ENCODE measurements at places on chromosomes 1 and 21.

DNA sequence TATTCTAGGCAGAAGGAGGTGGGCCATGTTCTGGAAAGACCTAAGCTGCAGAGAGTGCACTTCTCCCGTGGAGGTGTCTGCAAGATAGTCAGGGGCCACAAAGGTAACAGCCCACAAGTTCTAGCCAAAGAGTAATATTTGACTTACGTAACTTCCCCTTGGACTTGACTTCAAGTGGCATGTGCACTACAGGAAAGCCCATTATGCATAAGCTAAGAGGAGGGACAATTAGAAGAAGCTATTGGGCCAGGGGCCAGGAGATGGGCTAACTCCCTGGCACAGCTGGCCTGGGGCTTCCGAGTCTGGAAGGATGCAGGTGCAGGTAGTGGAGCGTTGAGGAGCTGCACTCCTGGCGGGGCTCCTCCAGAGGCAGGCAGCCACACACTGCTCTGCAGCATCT is 58.3 kb downstream of the ERG start:
- no peak for DNase-seq

GRCh38 chr1:232894436-232894835 is 56.0 kb upstream of the NTPCR start:
- DNase-seq, result no peak

GRCh38 chr1:160641323-160642280 is 5.2 kb downstream of the SLAMF1 start:
- DNase-seq, result no peak

GRCh38 chr1:185926588-185926987 is 192.4 kb downstream of the HMCN1 start:
- no peak for DNase-seq

DNA sequence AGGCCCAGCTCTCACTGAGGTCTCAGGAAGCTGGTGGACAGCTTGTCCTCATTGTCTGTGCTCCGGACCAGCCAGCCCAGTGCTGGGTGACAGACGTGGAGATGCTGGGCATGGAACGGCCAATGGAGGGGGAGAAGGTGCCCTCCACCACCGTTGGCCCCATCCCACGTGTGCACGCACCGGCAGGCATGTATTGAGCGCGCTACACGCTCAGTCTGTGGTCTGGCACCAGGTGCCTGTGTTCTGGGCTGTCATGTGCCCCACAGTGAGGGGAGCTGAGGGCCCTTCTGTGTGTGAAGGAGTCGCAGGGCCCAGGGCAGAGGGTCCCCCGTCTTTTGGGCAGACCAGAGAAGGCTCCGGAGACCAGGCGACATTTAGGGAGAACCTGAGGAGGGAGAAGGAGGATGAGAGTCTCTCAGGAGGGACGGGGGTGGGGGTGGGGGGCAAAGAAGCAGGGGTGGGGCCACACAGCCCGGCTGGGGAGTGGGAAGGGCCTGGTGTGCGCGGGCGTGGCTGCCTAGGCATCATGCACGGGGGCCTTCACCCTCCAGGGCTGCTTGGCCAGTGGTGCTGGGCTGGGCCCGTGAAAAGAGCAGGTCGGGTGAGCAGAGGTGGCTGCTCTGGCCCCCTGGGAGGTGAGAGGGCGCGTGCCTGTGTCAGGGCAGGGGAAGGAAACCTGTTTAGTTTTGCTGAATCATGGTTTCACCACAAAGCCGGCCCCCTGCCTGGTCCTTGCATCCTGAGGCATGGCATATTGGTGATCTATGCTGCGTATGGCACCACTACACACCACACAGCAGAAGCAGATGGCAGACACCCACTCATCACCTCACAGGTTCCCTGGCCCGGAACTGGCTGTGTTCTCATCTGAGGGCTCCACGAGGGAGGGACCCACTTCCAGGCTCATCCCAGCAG is 86.7 kb upstream of the TTC34 start:
- DNase-seq, result no peak

- DNase-seq, result no peak
These were observed 3.4 kb upstream of the MYBPH start for GRCh38 chr1:203178821-203179666.

DNA sequence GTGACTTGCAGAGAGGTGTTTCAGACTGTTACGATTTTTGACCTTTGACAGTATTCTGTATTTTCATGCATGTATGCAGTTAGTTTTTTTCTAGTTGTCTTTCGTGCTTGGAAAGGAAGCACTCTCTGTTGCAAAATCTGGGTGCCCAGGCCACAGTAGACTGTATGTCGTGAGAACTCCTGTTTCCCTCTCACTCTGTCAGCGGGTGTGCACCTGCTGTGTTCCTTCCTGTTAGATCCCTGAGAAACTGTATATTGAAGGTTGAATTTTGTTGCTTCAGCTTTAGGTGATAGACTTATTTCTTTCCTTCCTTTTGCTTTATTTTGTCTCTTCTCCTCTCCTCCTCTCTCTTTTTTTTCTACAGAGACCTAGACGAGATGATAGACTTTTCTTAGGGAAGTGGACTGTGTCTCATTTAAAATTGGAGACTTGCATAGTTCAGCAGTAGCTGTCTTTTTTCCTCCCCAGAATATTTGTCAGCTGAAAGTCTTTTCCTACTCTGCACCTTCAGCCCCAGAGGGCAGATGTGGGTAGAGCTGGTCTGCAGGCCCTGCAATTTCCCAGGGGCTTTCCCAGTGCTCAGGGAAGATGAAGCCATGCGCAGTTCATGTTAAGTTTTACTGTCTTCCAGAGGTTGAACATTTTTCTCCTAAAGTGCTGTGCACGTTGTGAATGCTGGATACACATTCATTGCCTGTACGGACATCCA is 1.4 kb downstream of the TRAPPC10 start:
- no peak for DNase-seq

DNA sequence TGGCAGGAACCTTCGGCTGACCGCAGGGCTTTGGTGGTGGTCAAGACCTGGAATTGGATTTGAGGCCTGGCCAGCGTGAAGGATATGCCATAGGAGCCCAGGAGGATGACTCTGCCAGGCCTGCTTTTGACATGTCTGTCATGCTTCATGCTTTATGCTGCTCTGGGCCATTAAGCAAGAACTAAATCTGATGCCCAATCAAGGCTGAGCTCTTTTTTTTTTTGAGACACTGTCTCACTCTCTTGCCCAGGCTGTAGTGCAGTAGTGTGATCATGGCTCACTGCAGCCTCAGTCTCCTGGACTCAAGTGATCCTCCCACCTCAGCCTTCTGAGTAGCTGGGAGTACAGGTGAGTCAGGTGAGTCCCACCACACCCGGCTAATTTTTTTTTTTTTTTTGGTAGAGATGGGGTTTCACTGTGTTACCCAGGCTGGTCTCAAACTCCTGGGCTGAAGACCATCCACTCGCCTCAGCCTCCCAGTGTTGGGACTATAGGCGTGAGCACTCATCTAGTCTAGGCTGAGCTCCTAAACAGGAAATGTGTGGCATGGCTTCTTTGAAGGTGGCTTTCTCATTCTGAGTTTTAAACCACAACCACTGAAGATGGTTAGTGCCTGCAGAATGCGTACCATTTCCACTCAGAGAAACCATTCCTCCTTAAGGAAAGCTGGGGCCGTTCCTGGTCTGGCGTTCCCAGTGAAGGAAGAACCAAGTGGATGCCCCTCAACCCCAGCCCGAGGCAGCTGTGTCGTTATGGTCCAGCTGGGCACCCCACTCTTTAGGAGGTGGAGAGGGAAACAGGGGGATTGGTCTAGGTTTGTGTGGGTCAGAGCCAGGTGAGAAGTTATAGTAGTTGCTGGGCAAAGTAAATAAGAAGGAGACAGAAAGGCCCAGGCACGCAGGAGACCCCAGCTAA is 34.2 kb upstream of the ATP5PO start:
- peak; percentile 65 for DNase-seq

GRCh38 chr1:56584910-56585528 is 5.7 kb upstream of the PLPP3 start:
- no peak for DNase-seq

DNA sequence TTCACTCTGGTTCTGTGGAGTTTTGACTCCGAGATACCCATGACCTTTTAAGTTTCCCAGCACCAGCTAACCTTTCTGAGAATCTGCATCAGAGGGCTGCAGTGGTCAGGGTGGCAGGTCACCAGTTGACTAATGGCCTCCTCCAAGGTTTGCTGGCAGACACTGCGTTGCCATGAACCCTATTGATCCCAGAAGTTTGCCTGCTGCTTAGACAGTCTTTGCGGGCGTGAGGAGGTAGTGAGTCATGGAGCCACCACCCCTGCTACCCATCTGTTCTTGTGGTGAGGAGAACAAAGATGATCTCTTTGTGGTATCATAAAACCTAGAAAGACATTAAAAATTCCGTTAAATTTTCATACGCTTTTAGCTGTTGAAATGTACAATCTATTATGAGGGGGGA is 180.4 kb downstream of the FGGY start:
- peak; percentile 42 for DNase-seq

DNA sequence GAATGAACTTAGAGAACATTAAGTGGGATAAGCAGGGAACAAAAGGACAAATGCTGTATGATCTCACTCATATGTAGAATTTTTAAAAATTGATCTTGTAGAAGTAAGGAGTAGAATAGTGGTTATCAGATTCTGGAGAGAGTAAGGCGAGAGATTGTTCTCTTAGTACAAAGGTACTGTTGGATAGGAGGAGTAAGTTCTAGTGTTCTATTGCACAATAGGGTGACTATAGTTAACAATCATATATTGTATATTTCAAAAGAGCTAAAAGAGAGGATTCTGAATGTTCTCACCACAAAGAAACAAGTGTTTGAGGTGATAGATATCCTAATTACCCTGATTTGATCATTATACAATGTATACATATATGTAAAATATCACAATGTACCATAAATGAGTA is 735.9 kb downstream of the NCAM2 start:
- DNase-seq, result no peak

DNA sequence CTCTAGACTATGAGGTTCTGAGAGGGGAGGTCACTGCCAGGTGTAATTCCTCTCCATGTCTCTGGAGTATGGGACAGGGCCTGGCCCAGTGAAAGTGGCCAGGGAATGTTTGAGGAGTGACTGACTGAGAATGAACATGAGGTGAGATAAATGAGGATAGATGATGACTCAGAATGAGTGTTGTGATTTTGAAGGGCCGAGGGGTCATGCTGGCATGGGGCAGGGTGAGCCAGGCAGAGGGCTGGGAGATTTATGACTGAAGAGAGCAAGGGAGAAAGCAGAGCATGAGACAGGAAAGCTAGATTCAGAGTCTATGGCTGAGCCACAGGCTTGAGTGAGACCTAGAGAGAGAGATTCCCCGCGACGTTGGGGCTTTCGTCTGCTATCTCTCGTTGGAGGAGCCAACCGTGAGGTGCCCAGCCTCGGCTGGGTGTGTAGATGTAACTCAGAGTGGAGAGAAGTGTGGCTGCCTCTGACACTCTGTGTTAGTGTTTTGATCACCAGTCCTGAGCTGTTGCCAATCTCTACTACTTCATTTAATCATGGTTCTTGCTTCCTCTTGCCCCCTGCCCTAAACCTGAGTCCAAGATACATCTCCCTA is 50.1 kb downstream of the FOXD2 start:
- no peak for DNase-seq

DNA sequence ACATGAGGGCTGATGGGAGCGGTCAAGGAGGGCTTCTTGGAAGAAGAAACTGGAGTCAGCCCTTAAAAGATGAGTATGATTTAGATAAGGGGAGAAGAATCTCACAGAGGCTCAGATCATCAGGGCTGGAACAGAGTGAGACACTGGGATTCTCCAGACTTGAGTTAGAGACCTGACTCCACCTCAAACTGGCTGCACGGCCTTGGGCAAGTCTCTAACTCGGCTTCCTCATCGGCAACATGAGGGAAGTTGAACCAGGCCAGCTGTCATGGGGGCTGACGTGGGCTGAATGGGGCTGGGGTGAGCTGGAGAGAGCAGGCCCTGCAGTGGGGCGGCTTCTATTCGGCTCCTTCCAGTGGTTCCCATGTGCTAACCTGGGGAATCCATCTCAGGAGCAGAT is 2.5 kb downstream of the C1QC start:
- DNase-seq, result no peak

GRCh38 chr1:10495475-10495817 is 20.7 kb downstream of the PEX14 start:
- DNase-seq, result no peak

- DNase-seq, result no peak
These were observed 4.2 kb upstream of the STXBP3 start for GRCh38 chr1:108742253-108742652.

DNA sequence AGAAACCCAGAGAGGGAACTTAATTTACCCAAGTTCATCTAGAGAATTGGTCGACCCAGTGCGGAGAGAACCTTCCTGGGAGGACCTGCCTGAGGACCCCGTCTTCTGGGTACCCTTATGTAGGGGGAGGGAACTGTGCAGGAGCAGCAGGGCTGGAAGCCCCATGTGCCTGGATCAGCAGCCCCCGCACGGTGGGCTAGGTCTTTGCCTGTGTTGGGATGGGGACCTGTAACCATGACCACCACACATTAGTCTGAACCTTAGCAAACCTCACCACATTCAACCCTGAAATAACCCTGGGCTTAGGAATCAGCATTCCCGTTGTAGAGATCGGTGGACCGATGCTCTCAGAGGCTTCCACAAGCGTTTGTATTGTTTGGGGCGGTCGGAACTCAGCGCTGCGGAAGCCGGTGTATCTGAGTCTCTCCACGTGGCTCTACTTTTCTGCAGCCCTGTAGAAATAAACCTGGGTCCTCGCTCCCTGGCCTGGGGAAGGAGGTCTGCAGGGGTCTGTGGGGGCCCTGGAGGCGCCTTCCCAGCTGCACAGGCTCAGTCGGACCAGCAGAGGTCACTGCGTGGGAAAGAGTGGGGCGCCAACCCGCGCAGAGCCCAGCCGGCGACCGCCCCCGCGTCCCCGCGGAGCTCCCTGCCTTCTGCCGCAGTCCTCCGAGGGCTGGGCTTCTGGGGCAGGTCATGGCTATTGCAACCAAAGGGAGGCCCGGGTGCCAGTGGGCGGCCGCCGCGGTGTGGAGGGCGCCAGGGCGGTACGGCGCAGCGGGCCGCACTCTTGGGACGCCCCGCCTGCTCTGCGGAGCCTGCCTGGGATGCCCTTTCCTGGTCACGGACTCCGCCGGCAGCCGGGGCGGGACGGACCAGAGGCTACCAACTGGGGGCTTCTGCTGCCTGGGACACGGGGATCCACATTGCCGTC is 36.2 kb upstream of the KCNA10 start:
- peak; percentile 40 for DNase-seq

DNA sequence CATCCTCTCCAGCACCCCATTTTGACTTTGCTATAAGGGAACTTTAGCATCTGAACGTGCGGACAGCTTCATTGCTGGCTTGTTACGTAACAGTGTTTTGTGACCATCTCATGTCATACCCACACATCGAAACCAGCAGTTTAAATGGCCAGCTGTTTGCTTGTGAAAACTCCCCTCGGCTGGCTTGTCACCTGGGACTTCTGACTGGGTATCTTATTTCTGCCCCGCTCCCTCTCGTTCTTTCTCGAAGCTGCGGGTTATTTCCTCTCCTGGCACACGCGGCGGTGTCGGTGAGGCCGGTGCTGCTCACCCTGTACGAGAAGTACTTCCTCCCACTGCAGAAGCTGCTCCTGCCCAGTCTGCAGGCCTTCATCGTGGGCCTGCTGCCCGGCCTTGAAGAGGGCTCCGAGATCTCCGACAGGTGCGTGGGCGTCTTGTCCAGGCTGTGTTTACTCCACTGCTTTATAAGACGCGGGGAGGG is 43.5 kb downstream of the DOP1B start:
- no peak for DNase-seq

DNA sequence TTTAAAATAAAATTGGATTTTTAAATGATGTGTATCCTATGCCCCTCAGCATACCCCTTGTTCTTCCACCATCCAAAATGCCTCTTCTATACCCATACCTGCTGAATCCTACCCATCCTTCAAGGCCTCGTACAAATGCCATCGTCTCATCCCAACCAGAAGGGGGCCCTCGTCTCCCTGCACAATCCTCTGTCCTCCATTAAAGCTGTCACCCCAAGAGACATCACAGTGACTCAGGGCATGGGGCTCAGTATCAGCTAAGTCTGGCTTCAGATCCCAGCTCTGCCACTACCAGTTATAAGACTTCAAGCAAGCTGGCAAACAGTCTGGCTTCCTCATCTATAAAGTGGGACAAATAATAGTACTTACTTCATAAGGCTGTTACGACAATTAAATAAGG is 23.8 kb downstream of the IGFN1 start:
- no peak for DNase-seq

All from stimulated activated CD4-positive, alpha-beta T cell treated with anti-CD3 and anti-CD28 coated beads, Interleukin-12 subunit alpha, Interleukin-12 subunit beta, amount 100 ng/mL, for 48 hours (primary cell).